ENCODE measurements at places on chromosomes 7 and 10. TPM values are rescaled to one million over a fixed set of nuclear protein-coding genes. Genes with fewer than 3 reads are reported as not detected.

The GIMAP2 gene
- total RNA-seq: 0.55 TPM

The CARD11 gene
- total RNA-seq: 0.43 TPM

The SLC39A12 gene
- total RNA-seq: not detected

The GPR15LG gene
- not detected for total RNA-seq

The BMS1 gene
- 18.8 TPM for total RNA-seq

The MKI67 gene
- total RNA-seq: 0.74 TPM

The ATG9B gene
- total RNA-seq: 0.37 TPM

The DOCK1 gene
- total RNA-seq: 98.5 TPM

The SYT15B gene
- 0.57 TPM for total RNA-seq

The FAM25A gene
- not detected for total RNA-seq

The ZNF365 gene
- total RNA-seq: 2.8 TPM

The CCDC3 gene
- total RNA-seq: 1.3 TPM

The CREM gene
- 24.7 TPM for total RNA-seq

The ERVW-1 gene
- not detected for total RNA-seq

The TAS2R5 gene
- total RNA-seq: 0.57 TPM

The DOCK4 gene
- 6.8 TPM for total RNA-seq

The FAM25C gene
- total RNA-seq: not detected

The ZNF783 gene
- total RNA-seq: 12.5 TPM

The ST8SIA6 gene
- total RNA-seq: not detected

The IL2RA gene
- not detected for total RNA-seq

The TET1 gene
- 2.1 TPM for total RNA-seq

The FOXI2 gene
- total RNA-seq: not detected

The PRRT4 gene
- not detected for total RNA-seq

The HOXA4 gene
- 0.14 TPM for total RNA-seq

The LEP gene
- total RNA-seq: 0.09 TPM

The AZGP1 gene
- total RNA-seq: 0.09 TPM

The FBXL13 gene
- total RNA-seq: 2.3 TPM
